Vagina (tissue), 2 donors: ENCODE measurements at places on chromosomes 6 and 20.

DNA sequence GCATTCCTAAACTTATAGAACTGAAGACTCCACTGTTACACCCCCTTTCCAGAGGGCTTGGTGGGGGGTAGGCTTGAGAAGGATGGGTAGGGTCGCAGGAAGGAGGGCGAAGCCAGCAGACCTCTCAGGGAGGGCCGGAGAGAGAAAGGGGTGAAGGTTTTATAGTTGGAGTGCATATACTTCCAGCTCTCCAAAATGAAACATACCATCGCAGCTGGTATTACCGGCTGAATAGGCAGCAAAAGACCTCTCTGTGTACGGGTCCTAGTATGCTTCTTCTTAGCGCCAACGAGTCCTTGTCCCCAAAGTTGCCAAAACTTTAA is 1.0 kb upstream of the VGLL2 start:
- DNase-seq = no peak

DNA sequence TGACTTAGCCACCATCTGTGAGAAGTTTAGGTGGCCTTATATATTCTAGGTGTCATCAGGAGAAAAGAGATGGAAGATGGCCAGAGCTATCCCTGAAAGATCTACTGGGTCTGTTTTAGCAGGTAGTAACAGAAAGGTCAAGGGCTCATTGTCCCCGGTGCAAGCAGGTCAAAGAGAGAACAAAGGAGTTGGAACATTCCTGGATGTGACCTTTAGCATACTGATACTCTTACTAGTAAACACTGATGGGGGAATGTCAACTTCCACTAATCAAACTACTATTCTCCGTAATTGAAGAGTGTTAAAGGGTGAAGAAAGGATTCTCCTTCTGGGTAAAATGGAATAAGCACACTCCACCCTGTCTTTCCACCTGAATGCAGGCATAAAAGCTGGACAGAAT is 4.0 kb upstream of the MCUR1 start:
- DNase-seq = no peak

DNA sequence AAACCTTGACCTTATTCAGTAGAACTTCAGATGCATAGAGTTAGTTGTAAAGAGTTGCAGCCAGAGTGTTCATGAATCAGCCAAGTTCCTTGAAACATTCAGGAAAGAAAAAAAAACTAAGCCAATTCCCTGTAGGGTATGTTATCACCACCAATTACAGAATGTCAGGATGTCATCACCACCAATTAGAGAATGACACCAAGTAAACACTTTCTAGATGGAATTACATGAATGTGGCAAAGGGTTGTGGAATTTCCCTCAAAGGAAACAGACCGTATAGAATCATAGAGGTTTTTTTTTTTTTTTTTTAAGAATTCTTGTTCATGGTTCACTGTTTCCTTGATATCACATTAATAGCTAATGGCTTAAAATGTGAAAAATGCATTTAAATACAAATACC is 472.1 kb upstream of the RNF217 start:
- no peak for DNase-seq

DNA sequence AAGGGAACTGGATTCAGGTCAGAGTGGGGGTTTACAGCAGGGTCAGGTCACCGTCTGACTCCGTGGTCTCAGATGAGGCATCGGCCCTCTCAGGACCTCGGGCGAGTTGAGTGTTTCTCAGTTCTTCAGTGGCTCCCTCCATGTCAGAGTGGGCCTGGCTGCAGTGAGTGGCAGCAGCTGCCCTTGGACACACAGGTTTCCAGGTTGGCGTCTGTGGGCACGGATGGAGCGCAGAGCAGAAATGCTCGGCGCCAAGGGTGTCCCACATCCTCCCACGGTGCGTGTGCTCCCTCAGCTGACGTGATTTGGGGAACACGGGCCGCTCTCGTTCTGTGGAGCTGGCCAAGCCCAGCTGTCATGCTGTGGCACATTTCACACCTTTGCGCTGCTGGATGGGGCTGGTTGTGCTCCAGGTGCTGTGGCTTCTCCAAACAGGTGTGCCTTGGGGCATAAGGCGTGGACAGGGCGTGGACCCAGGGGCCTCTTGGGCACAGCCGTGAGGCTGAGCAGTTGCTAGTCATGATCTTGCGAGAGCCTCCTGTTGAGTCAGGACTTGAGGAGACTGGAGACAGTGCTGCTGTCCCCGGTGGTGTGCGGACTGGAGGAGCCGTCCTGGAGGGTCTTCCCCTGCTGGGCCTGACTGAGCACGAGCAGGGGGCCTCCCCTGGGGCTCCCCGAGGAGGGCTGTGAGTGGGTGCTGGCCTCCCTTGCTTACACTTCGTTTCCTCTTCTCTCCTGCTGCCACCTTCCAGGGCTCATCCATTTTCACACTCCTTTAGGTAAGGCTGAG is 9.5 kb upstream of the DNAJC5 start:
- no peak for DNase-seq

DNA sequence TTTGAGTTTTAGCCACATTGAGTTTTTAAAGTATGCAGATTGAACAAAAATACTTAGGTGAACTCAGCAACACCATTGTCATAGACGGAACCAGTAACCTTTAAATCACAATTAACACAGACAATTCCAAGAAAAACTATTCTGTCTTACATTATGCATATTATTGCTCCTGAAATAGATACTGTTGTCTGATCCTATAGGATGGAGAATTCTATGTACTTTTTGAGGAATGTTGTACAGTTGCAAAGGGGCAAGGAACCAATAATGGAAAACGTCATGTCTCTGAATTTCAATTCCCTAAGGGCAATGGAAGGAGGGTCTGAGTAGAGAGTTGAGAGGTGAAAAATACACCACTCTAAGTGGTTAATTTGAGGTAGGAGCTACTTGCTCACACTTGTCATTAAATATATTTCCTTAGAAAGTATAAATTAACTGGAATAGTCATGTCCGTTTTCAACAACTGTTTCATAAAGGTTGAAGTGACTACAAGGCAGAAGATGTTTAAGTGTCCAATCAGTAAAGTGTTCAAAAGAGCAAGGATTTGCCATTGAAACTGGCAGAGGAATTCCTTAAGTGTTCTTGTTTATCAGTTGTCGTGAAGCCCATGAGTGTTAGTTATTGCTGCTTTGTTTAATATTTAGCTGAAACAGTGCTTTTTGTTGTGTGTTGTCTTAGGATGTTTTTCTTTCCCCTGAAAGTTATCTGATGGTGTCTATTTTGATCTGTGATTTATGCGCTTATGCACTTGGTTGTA is 1.3 kb downstream of the NKAIN2 start:
- no peak for DNase-seq

DNA sequence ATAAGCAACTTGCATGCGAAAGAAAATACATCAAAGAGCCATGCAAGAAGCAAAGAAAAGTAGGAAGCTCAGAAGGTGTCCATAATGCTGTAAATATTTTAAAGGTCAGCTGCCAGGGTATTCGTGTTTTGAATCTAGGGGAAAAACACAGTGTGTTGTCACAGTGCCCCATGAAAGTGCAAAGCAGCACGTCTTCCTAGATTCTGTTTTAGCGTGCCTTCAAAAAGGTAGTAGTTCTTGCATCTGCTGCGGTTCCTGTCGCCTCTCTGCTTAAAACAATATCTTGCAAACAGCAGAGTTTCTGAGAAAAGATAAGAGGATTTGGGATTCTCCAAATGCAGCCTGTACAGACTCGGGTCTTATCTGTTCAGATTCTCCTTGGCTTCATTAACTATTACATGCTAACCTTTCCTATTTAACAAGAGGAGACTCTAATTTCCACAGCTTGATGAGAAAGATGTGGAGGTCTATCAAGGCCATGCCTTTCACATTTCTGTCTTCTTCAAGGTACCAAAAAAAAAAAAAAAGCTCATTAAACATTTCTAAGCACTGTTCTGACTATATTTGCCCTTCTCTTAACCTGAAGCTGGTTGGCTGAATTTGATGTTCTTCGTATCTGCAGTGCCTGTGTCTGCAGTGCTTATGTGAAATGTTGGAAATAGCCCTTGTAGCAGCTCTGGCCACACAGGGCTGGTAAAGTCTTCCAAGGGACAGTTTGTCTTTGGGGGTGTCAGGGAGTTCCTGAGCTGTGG is 297.5 kb downstream of the ADGB start:
- no peak for DNase-seq

DNA sequence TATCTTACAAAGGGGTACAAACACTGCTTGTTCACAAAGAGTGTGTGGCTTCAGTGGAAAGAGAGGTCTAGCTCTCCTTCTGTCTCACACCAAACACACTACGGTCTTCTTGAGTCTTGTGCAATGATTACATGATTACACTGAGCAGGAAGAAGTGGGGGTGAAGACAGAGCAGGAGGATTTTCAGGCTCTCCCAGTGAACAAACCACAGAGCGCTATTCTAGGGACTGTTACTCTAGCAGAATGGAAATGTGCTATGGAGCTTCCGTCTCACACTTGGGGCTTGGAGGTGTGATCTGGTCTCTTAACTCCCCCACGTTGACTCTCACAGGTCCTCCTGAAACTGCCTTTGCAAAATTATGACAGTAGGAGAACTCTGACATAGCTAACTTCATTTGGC is 203.4 kb downstream of the MYLK4 start:
- peak; percentile 75 for DNase-seq
